ENCODE measurements at places on chromosomes 4 and X.

DNA sequence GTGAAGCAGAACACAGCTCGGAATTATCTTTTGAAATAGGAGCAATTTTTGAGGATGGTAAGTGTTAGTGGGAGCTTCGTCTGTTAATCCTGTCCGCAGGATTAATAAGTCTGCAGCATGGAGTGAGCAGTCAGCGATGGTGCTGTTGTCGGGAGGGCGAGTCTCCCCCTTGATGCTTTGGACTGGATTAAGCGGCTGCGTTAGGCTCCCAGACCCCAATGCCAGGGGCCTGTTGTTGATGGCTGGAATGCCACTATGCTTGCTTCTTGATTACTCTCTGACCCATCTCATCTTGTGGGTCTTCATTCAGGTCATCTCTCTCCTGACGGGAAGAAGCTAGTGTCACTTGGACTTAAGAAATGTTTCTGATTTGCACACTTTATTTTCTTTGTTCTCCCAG is 332.6 kb downstream of the ARHGAP10 start:
- DNase-seq = no peak

- DNase-seq = no peak
Observed at GRCh38 chr4:56086561-56086960, 137.8 kb downstream of the CEP135 start.

- DNase-seq = no peak
Observed at GRCh38 chr4:155444721-155445120, 68.0 kb upstream of the MAP9 start.

DNA sequence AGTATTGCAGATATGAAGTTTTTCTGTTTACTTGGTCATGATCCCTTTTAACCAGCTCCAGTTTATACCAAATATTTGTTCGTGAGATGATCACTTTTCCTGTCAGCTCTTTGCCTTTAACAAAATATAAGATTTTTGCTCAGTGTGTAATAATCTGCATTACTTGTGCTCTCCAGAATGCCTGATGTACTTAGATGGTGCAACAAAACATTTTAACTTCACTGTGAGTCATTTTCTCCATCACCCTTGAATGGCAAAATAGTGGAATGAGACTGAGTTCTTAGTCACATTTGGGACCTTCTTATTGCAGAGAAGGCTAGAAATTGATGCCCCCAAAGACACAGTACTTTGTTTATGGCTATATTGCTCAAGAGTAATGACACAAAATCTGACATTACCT is 252.0 kb downstream of the FRMPD4 start:
- DNase-seq = no peak

GRCh38 chrX:107566604-107567262 is 61.6 kb upstream of the PRPS1 start:
- no peak for DNase-seq

DNA sequence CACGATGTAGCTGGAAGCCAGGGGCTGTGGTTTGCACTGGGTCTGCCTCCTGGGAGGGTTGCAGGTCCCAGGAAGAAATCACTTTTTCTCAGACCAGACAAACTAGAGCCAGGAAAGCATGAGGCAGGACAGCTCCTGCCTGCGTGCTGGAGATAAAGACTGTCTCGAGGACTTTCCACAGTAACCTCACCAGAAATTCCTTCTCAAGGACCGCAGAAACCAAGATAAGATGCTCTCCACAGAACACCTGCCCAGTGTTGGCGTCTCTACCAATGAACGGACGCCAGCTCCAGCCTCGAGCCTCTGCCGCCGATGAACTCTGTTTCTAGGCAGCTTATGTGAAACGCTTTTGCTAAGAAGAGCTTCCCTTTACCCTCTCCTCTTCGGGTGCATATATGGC is 76.9 kb upstream of the AFAP1 start:
- no peak for DNase-seq

DNA sequence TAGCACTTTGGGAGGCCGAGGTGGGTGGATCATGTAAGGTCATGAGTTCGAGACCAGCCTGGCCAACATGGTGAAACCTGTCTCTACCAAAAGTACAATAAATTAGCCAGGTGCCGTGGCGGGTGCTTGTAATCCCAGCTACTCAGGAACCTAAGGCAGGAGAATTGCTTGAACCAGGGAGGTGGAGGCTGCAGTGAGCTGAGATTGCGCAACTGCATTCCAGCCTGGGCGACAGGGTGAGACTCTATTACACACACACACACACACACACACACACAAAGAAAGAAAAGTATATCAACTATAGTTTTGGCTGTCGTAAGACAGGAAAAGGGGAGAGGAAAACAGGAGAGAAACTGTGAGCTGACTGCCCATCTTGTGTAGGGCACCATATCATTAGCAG is 171.7 kb downstream of the ADAMTS3 start:
- DNase-seq = no peak

DNA sequence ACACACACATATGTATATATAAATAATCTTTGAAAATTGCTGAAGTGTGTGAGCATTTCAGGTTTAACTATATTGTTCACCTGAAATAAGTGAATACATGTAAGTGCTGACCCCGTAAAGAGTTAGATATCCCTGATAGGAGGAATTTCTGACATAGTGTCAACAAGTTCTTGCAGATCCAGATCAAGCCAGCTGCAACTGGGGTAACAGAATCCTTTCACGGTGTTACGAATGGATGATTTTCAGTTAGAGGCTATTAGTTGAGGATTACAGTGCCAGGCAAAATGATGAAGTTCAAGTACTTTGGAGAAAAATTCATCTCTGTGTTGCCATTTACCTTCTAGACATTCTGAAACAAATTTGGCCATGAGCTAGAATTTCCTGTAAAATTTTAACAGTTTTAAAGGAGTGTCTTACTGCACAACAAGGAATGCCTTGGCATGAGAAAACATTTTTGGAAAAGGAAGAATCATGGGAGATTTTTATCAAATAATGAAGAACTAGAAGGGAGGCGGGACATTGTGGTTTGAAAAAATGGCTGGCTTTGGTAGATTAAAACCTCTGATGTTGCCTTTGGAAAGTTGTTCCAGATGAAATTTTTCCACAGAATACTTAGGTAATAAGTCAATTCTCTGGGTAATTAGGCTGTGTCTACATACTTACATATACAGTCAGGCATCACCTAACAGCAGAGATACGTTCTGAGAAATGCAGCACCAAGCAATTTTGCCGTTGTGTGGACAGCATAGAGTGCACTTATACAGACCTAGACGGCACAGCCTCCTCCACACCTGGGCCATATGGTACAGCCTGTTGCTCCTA is 84.4 kb upstream of the FAT1 start:
- no peak for DNase-seq

DNA sequence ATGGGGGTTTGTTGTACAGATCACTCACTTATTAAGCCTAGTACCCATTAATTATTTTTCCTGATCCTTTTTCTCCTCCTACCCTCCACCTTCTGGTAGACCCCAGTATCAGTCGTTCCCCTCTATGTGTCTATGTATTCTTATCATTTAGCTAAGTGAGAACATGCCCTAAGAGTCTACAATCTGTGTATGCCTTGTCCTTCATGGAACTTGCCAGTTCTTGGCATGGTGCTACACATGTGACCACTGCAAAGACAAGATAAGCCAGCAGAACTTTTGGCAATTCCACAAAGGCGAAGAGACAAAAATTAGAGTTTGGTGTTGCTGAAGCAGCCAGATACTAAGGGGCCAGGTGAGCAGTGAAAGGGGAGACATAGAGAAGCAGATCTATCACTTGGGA is 101.3 kb downstream of the CORIN start:
- DNase-seq = no peak

GRCh38 chr4:5462254-5462835 is 246.0 kb downstream of the EVC2 start:
- DNase-seq = no peak

DNA sequence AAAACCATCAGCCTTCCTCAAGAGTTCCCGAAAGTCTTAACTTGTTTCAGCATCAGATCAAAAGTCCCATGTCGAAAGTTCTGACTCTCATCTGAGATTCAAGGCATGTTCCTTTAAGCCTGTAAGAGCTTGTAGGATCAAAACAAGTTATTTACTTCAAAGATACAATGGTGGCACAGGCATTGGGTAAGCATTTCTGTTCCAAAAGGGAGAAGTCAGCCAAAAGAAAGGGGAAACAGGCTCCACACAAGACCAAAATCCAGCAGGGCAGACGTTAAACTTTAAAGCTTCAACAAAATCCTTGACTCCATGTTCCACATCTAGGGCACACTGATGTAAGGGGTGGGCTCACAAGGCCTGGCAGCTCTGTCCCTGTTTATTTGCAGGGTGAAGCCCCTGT is 91.7 kb downstream of the FHDC1 start:
- DNase-seq = no peak

- DNase-seq = no peak
Observed at GRCh38 chrX:19758539-19758938, 128.9 kb downstream of the SH3KBP1 start.

DNA sequence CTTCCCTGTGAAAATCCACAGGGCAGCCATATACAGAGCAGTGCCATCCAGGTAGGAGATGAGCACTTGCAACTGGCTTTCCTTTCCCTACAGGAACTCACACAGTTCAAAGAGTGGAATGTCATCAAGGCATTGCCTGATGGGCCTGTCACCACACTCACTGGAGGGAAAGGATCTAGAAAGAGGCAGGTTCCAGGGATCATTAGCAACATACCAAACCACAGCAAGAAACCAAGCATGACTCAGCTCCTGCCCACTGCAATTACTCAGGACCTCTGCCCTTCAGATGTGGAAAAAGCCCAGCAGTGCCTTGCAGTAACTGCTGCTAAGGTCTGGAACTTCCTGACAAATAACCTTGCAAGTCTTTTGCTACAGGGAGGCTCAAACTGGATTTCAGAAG is 101.2 kb downstream of the ZNF674 start:
- no peak for DNase-seq

Data from stimulated activated effector memory CD8-positive, alpha-beta T cell treated with anti-CD3 and anti-CD28 coated beads, Interleukin-12 subunit alpha, Interleukin-12 subunit beta, amount 100 ng/mL, for 72 hours (primary cell).